ENCODE measurements at places on chromosomes 2 and 18. TPM values are rescaled to one million over a fixed set of nuclear protein-coding genes. Genes with fewer than 3 reads are reported as not detected.

DNA sequence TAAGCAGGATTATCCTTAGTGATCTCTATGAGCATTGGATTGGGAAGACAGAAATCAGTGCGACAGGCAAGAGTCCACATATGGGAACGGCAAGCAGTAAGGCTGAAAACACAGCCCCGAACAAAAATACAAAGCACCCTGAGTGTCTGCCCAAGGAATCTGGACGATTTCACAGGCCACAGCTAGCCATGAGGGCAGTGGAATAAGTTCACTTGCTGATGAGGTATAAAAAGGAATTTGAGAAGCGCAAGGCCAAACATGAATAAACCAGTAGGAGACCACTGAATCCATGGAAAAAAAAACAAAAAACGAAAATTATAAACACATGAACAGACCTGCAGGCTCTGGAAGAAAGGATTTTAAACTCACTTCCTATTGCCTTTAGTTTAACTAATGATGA is 24.3 kb downstream of the WDSUB1 start:
- no peak for DNase-seq

FSHR gene
- total RNA-seq, result not detected

DNA sequence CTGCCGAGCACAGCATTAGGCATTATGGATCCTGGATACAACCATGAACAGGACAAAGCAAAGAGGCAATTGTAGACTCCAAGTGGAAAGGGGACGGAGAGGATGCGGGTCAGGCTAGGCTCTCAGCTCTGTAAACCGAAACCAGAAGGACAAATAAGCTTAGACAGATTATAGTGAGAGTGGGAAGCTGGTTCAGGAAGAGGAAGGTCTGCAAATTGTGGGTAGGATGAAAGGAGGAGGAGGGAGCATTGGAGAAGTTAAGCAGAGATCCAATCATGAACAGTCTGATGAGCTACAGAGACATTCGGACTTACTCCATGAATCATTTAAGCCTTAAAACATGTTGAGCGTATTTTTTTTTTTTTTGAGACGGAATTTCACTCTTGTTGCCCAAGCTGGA is 3.0 kb downstream of the MSH6 start:
- no peak for DNase-seq

- DNase-seq, result no peak
Measured at GRCh38 chr2:189511210-189511959, 69.2 kb downstream of the SLC40A1 start.

- DNase-seq, result no peak
Measured at GRCh38 chr2:51368250-51368649, 336.3 kb upstream of the NRXN1 start.

- DNase-seq, result no peak
Measured at GRCh38 chr18:27942706-27943105, 234.2 kb downstream of the CDH2 start.

Measured in breast epithelium (tissue), 4 donors.